ENCODE measurements at places on chromosomes 4 and X.
A peak's percentile ranks its signal among the peaks of the same experiment; 100 is the strongest.

- DNase-seq: no peak
Observed at GRCh38 chrX:38856670-38857265, 55.5 kb downstream of the MID1IP1 start.

GRCh38 chr4:99507762-99508161 lies 3.1 kb upstream of the C4orf17 start:
- no peak for DNase-seq

DNA sequence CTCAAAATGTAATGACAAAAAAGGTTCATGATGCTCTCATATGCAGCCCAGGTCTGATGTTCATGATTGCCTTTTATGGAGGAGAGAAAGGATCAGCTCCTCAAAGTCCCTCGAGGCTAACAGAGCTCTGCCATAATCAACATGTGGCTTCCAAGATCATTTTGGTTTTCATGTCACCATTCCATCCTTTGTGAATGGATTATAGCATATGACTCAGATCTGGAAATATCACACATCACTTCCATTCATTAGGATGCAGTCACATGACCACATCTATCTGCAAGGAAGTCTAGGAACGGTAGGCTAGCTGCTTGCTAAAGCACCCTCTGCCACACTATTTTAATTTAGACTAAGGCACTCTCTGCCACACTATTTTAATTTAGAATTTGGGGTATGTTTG lies 77.6 kb downstream of the COX18 start:
- no peak for DNase-seq

GRCh38 chr4:67499799-67500198 lies 45.5 kb downstream of the CENPC start:
- DNase-seq: no peak

- peak; percentile 20 for DNase-seq
Observed at GRCh38 chr4:94833394-94833793, 75.6 kb downstream of the BMPR1B start.

- no peak for DNase-seq
Observed at GRCh38 chr4:86685401-86685800, 91.3 kb downstream of the PTPN13 start.

DNA sequence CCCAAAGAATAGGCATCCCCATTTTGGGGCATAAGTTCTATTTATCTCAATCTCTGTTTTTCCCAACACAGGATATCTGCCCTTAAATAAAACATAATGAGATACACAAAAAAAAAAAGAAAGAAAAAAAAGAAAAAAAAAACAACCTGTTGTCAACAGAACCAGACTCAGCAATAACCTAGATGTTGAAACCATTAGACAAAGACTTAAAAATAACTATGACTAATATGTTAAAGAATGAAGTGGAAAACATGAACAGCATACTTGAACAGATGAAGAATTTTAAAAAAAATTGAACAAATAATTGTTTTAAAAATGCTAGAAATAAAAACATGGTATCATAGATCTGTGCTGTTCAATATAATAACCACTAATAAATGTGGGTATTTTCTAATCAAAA lies 93.4 kb upstream of the RXFP1 start:
- DNase-seq: no peak

GRCh38 chrX:71057848-71058530 lies 10.1 kb downstream of the SNX12 start:
- no peak for DNase-seq

DNA sequence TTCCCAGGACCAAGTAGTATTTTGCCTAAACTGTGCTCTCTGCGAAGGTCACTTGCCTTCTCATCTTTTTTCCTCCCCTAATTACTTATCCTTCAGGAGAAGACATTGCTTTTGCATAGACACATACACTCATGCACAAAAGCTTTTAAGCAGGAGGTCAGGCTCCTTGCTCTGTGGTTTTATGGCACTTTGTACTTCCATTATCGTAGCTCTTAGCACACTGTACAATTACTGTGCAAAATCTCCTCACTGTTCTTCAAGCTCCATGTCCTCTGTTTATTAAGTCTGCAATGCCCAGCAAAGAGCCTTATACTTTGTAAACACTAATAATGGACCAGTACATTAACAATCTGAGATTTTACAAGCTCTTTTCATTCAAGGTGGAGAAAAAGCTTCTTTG lies 188.4 kb upstream of the GNPDA2 start:
- DNase-seq: no peak

GRCh38 chrX:123408821-123409737 lies 225.0 kb downstream of the GRIA3 start:
- DNase-seq: no peak

DNA sequence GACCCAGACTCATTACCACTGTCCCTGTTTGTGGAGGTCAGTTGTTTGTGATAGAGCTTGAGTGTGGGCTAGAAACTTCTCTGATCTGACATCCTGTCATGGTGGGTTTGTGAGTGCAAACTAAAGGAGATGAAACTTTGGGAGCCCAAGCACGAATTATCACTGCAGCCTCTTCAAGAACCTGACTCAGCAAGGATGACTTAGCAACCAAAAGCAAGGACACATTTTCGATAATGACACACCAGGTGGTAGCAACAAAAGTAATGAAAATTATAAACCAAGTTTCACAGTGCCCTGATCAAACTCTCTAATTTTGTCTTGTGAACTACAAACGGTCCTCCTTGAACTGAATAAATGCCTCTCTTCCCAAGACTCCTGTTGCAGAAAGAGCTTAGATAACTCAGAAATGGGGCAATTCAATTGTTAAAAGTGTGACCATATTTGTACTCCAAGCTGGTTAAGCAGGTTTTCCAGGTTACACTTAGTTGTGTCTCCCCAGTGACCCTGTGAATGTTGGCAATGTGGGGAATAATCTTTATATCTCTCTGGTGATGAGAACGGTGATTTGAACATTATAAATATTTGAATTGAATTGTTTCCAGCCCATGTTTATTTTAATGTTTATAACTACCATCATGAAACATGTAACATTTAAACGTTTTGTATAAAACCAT lies 52.6 kb upstream of the ATP8A1 start:
- no peak for DNase-seq

DNA sequence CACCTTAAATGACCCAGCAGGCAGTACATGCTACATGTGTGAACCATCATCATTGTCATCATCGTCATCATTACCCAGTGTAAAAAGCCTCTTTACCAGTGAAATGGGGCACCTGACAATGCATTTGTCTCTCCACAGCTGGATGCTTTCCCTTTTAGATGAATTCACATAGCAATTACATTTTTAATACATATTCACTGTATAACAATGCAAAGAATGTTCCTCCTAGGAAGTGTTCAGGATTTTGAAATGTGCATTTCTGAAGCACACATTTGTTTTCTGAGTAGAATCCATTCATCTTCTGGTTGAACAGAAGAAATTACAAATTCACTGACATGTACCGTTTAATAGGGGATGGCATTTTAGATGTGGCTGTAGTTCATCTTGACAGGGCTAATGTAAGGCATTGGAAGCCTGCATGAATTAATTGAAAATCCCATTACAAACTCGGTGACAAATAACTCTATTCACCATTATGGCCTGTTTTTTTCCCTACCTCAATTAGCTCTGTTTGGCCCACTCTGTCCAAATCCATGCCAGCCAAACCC lies 111.1 kb downstream of the SH3RF1 start:
- DNase-seq: no peak

DNA sequence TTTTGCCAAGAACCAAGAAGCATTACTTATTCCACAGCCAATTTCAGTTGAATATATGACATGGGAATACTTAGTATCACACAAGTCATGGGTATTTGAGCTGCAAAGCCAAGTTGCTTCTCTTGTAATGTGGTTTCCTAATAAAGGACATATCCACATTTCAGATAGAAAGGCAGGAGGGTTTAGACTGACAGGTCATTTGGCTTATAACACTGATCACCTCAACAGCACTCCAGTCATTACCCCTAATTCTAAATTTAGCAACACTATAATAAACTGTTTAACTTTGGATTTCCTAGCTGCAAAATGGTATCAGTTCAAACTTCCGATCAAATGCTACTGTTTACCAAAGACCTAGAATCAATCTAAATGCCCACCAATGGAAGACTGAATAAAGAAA lies 114.0 kb upstream of the FTHL17 start:
- no peak for DNase-seq

- DNase-seq: no peak
Observed at GRCh38 chrX:106069048-106069447, 30.5 kb upstream of the SERPINA7 start.

GRCh38 chrX:93422693-93423092 lies 250.7 kb downstream of the NAP1L3 start:
- no peak for DNase-seq

- DNase-seq: no peak
Observed at GRCh38 chr4:113148925-113149324, 99.5 kb downstream of the ANK2 start.

GRCh38 chr4:154984616-154985015 lies 203.5 kb downstream of the RBM46 start:
- DNase-seq: no peak

DNA sequence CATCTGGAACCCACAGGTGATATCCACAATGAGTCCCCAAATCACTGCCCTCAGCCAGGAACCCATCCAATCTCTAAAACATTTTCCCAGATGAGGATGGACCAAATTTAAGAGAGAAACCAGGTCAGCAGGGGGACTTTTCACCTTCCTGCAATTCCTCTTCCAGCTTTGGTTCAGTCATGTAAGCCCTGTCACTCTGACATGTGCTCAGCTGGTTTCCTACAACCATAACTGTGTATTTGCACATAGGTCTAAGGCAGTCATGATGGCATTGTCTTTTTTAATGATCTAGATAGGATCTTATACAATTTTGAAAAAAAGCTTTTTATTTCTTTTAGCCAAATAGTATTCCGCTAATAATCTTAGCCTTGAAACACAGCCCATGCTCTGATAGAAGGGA lies 6.5 kb downstream of the CXXC4 start:
- DNase-seq: no peak

DNA sequence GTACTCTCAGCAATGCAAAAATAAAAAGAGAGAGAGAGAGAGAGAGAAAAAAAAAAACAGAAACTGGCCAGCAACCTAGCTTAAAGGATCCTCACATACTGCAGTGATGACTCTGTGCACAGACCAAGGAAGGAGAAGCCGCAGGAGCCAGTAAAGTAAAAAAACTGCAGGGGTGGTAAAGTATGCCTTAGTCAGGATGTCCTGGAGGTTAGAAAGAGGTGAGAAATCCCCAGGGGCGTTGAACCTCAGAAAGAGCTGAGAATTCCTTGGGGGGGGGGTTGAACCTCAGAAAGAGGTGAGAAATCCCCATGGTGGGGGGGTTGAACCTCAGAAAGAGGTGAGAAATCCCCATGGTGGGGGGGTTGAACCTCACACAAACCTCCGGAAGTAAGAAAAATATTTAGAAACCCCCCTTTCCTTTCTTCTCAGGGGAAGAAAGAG lies 48.0 kb downstream of the MAGEA9 start:
- peak; percentile 17 for DNase-seq

DNA sequence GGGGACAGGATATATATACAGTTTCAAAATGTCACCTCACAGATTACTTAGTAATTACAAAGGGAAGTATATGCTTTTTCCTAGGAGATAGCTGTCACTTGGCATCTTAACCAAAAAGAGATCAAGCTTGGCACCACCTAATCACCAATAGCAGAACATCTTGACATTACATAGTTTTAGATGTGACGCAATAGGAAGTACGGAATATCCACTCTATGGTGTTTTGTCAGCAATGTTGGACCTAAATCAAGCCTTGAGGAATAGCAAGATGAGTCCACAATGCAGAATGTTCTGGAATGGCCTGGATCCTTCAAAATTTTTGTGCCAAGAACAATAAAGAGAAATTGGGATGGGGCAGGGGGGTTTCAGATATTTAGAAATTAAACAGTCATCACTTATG lies 1488.2 kb downstream of the FSTL5 start:
- no peak for DNase-seq
